ENCODE measurements at places on chromosomes 2 and 18.
A peak's percentile ranks its signal among the peaks of the same experiment; 100 is the strongest.

DNA sequence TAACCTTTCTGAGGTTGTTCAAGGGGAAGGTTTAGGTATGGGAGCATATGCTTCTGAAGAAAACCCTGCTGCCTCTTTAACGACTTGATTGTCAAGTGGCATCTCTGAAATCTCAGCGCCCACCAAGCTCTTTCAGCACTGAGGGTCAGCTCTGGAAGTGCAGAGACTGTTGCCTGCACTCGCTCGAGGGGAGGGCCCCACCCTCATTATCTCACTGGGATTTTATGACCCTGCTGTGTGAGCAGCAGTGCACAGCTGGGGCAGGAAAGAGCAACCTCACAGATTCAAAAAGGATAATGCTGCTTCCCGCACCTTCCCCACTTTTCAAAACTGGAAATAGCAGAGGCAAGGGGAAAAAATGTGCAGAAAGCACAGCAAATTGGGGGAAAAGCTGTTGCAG lies 56.9 kb upstream of the SPRED2 start:
- no peak for DNase-seq

DNA sequence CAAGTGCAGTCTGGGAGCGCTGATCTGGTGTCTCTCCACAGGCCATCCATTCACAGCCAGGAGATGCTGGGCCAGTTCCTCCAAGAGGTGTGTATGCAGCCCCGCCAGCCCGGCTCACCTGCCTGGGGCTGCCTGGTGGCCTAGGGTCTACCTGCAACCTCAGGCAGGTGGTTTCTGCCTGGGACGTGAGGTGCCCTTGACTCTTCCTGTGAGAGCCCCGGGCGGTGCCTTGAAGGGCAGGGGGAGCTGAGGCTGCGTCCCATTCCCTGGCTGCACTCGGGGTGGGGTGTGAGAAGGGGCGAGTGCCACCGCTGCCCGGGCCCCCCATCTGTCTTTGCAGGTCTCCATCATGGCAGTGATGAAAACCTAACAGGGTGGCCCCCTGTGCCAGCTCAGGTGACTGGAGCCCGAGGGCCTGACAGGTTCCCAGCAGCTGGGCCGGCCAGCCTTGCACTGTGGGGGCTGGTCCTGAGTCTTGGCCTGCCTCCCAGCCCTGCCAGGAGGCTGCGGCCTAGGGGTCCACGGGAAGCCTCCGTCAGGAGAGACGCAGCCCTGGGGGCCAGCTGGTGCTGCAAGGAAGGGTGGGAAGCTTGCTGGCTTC lies 11.9 kb downstream of the CAPN10 start:
- DNase-seq: no peak

DNA sequence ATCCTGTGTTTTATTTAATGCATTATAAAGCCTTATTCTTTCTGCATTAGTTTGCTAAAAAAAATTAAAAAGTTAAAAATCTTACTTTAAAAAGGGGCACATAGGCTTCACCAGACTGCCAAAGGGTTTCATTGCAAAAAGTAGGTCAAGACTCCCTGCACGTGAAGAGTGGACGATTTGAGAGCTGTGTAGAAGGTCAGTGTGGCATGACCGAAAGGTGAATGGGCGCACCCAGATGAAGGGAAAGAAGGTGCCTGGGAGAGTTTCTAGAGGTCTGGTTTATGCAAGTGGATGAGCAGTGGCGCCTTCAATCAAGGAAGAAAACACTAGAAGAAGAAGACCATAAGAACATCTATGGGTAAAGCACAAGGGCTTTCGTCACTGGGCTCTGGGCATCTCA lies 111.0 kb downstream of the SP3 start:
- no peak for DNase-seq

- DNase-seq: no peak
Measured at GRCh38 chr2:172928756-172929155, 146.9 kb upstream of the MAP3K20 start.

DNA sequence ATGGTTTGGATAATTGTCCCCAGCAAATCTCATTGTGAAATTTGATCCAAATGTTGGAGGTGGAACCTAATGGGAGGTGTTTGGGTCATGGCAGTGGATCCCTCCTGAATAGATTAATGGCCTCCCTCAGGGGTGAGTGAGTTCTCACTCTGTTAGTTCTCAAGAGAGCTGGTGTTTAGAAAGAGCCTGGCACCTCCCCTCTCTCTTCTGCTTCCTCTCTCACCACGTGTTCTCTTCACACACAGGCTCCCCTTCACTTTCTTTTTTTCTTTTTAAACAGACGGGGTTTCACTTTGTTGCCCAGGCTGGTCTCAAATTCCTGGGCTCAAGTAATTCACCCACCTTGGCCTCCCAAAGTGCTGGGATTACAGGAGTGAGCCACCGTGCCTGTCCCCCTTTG lies 111.6 kb upstream of the LTBP1 start:
- no peak for DNase-seq

DNA sequence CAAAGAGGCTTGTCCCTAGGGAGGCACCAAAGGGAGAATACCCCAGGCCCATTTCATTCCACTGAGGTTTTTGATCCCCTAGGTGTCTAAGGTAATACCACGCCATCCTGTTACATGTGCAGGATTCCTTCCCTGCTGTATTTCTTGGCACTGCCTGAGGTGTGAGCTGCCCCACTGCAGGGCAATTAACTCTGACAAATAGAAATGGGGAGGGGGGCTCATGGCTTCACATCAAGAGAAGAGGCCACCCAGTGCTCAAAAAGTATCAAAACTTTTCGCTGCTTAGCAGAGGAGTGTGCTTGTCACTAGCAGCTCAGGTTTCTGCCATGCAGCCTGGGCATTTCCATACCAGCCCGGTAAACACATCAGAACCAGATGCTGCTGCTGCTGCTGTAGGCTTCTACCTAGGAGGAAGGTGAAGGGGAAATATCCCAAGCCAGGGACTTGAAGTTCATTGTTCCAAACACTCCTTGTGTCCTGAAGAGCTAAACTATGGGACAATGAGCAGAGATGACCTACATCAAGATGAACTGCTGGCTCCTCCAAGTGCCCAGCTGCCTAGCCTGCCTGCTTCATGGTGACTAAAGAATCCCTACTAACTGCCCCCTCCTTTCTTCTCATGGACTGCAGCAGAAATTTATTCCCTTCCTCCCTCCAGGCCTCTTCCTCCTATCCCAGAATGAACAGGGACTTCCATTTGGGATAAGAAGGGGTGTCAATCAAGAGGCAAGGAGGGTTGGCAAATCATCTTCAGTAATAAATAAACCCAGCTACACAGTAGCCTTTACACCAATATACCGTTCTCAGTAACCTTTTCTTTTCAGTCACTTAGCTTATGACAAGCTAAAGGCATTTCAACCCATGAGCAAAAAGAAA lies 16.4 kb downstream of the POU3F3 start:
- DNase-seq: peak; percentile 35

GRCh38 chr18:47997338-47997780 lies 66.9 kb upstream of the SMAD2 start:
- no peak for DNase-seq

DNA sequence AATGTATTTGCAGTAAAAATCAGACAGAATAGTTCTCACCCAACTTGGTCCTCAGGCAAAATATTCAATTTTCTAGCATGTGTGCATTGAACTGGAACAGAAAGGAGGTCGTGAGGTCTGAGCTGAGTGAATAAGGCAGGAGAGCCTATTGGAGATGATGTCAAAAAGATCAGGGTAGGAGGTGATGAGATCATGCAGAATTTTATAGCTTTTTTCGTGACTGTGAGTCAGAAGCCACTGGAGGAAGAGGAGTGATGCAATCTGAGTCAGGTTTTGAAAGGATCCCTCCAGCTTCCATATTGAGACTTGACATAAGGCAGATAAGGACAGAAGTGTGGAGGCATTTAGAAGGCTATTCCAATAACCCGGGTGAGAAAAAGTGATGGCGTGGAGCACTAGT lies 299.5 kb upstream of the SOX11 start:
- DNase-seq: no peak

DNA sequence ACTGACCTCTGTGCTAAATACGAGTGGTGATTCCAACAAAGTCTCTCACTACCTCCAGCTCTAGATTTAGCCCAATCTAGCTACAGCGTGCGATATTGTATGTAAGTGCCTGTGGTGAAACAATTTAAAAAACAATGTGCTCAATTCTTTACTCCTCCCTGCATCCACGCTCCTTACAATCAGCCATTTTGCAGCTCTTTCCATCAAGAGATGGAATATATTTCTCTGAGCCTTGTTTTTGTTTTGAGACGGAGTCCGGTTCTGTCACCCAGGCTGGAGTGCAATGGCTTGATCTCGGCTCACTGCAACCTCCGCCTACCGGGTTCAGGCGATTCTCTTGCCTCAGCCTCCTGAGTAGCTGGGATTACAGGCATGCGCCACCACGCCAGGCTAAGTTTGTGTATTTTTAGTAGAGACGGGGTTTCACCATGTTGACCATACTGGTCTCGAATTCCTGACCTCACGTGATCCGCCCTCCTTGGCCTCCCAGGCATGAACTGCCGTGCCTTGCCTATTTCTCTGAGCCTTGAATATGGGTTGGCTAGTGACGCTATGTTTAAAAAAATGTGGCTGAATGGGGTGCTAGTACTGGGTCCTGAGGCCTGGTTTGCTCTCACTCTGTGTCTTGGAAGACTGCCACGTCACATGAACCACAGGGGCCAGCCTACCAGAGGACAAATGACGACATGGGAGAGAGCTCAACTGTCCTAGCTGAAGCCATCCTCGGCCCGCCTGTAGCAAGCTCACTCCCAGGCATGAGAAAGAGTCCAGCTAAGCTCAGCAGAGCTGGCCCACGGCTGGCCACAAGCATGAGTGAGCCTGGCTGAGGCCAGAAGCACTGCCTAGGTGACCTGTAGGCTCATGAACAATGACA lies 14.8 kb downstream of the WDFY1 start:
- no peak for DNase-seq

DNA sequence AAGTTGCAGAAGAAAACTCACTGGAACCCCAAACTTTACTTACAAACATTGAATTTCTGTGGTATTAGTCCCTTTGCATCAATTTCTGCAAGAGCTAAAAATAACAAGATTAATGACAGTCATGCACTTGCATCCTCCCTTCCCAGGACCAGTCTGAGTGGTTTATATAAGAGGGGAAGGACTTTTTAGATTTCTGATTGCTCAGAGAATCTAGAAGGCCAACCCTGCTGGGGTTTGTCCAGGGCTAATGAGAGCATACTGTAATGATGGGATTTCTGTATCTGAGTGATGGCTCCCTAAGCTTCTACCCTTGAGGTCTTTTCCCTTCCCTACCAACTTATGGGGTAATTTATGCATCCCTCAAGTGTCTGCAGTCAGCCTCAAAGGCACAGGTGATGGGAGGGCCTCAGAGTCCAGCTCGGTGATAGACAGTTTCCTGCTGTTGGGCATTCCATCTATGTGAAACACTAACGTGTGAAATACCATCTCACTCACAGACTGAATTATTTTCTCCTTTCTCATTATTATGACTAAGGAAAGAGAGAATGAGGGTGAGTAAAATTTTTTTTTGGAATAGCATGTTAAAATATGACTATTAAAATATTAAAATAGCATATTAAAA lies 556.3 kb downstream of the RIT2 start:
- no peak for DNase-seq

DNA sequence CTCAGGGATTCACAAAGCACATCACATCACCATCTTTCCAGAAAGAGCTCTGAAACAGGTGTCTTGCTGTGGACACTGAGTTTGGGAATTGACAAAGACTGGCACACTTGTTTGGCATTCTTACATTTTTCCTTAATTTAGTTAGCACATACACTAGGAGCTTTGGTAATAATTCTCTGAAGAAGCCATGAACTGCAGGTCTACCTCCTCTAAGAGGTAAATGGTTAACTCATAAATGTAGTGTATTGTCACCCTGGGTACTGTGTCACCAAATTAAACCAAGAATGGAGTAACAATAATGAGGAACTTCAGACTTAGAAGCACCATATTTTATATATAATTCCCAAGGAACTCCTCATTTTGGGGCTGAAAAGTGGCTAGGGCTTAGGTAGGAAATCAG lies 22.6 kb downstream of the EIF4E2 start:
- no peak for DNase-seq

DNA sequence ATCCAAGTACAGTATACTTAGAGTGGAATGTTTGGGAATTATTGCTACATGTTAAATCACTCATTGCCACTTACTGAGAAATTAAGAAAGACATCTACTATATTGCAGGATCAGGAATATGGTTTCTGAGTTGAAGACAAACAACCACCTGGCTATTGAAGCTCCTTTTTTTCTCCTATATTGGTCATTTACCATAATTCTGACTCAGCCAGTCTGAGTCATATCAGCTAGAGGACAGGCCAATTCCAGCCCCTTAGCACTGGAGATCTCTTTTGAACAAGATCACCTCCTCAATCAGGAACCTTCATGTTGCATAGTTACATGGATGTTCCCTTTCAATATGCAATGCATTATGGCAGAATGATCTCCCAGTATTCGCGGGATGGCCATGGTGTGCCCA lies 42.7 kb upstream of the CDH19 start:
- DNase-seq: no peak

- DNase-seq: no peak
Measured at GRCh38 chr2:106314444-106314843, 120.3 kb upstream of the UXS1 start.

Data from right kidney (tissue), 9 donors.